ENCODE measurements at places on chromosomes 1 and 21.

DNA sequence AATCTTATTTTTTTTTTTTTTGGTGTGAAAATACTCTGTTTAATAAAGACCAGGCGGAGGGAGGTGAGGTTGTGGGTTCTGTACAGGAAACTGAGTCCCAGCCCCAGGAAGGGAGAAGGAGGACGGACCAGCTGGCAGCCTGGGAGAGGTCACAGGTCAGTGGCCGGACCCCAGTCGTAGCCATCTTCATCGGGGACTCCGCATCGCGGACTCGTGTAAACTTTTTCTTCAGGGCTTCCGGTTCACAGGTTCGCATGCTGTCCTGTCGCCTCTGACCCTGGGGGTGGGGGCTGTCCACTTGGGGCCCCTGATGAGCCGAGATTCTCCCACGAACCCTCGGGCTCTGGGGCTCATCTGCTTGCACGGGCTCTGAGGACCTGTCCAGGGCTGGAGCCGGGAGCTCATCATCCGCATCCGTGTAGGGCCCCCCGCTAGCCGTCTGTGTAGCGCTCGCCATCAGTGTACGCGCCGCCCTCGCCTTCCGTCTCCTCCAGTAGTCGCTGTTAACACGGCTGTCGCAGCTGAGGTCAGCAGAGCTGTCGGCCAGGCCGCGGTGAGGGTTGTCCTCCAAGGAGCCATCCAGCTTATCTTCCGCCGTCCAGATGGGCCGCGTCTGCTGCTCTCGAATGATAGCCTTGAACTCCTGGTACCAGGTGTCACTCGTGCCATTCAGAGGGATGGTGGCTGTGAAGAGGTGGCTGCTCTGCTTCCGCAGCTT lies 975.7 kb upstream of the PRMT6 start:
- no peak for DNase-seq

DNA sequence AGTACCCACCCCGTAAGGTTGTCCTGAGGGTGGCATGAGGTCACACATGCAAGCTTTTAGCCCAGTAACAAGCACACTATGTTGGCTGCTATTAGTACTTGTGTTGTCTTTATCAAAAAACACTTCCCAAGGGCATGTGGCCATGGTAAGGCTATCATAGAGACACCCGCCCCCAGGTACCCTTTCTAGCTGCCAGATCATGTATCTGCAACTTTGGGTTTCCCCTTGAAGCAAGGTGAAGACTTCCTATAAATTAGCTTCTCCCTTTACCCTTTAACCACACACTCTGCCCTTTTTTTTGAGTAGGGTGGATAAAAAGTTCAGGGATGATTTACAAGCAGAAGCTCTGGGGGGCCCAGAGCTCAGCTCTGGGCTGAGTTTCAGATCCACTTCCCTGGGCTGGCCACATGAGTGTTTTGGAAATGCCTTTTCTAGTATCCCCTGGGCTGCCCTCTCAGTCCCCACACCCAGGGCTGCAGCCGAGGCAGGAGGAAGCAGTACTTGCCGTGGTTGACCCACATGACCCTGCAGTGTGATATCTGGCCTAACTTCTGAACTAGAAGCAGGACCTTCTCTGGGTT lies 2.0 kb downstream of the ZDHHC18 start:
- no peak for DNase-seq

DNA sequence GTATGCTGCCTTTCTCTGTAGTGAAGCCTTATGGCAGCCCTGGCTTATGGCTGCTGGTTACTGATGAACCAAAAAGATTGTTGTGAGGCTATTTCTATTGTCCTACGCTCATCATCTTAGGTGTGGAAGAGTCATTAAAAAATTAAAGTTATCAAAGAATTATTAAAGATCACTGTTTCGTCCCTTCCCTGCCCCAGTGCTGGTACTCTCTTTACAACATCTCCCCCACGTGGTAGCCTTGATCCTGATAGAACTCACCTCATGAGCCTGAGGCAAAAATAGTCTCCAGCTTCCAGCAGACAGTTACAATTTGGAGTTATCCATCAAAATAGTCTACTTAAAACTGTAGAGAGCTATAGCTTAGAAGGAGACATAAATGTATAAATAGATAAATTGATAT lies 201.5 kb downstream of the S1PR1 start:
- no peak for DNase-seq

- no peak for DNase-seq
Observed at GRCh38 chr1:86466109-86466844, 2.5 kb upstream of the CLCA1 start.

GRCh38 chr1:182066934-182067333 lies 5.4 kb upstream of the ZNF648 start:
- no peak for DNase-seq

GRCh38 chr1:30868833-30869435 lies 39.6 kb downstream of the SDC3 start:
- no peak for DNase-seq

DNA sequence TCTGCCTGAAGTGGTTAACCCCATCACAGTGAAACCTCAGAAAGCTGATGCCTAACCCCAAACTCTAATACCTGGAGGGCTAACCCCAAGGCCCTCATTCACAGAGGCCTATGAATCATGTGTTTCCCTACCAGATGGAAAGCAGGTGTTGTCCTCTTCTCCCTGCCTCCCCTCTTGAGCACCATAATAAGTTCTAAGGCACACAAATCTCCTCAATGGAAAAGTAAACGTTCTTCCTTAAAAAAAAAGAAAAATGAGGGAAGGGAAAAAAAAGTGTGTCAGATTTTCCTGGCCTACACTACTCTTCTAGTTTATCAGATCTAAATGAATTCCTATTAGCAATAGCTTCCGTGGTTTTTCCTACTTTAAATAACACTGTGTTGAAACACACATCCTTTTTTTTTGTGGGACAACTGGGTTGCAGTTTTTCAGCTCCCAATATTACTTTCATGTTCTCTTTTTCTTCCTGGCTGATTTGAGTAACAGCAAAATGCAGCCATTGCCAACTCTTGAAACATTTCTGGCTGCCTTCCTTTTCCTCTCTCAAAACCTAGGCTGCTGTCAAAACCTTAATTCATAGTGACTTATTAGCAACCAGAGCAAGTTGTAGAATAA lies 43.2 kb downstream of the SLC44A3 start:
- DNase-seq: no peak

DNA sequence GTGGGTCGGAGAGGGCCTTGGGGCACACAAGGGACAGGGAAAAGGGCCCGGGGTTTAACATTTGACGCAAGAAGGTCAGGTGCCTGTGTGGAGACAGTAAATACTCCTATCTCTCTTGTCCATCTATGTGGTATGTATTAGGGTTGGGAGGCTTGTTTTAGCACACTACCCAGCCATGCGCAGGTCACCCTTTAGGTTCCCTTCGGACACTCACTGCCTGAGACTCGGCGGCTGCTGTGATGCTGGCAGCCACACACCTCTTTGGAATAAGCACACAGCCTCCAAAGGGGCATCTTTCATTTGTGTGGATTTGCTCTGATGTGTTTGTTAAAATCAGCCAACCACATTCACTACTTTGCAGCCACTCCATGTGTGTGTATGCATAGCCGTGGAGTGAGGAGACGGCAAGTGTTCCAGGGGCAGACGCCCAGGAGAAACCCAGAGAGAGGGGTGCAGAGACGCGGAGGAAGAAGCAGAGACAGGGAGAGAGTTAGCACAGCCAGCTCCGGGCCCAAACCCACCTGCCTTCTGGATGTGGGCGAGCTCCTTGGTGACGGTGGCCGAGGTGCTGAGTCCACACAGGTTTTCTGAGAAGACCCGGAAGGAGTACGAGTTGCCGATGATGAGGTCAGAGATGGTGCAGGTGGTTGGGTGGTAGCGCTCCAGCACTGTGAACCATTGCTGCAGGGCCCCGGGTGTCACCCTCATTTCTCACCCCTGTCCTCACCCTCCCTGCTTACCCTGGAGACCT lies 5.7 kb downstream of the MYBPH start:
- no peak for DNase-seq

DNA sequence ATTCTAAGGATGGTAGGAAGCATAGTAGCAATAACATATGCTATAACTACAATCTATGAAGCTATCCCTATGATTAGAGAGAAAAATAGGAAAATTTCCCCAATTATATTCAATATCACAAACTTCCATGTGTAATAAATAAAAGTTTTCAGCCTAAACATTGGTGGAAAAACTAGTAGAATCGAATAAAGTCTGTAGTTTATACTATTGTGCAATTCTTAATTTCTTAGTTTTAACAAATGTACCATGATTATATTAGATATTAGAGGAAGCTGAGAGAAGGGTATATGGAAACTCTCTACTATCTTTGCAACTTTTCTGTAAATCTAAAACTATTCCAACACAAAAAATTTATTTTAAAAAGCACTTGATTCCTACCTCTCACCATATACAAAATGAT lies 13.8 kb upstream of the GFI1 start:
- no peak for DNase-seq

DNA sequence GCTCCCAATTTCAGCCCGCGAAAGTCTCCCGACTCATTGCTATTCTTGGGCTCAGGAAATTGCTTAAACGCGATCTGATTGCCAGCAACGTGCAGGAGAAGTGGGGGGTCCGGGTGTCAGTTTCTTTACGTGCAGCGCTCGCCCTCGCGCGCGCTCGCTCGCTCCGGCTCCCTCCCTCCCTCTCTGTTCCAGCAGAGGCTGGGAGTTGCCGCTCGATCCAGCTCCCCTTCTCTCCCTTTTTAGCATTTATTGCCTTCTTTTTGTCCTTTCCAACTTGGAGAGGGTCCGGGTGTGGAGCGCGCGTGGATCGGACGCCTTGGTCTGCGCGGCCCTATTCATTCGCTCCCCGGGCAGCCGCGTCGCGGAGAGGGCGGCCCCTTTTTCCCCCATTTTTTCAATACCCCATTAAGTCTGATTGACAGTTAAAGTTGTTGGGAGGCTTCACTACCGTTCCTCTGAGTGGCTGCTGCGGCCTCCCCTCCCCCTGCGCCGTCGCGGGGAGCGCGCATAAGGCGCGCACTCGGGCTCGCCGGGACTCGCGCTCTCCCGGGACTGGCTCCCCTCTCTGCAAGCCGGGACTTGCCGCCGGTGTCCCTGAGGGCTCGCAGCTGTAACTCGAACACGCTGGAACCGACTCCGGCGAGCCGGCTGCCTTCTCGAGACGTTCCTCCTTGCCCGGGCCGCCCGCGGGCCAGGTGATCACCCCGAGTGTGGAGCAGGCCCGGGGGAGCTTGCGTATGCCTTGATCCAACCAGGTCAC lies at the start of gene DHRS3:
DHRS3 (minus strand) TSS at position 310 of the 760 bp plus-strand sequence. CDS start 862 bp downstream, outside the sequence.
- no peak for DNase-seq

GRCh38 chr1:178011864-178012503 lies 42.1 kb upstream of the SEC16B start:
- no peak for DNase-seq

DNA sequence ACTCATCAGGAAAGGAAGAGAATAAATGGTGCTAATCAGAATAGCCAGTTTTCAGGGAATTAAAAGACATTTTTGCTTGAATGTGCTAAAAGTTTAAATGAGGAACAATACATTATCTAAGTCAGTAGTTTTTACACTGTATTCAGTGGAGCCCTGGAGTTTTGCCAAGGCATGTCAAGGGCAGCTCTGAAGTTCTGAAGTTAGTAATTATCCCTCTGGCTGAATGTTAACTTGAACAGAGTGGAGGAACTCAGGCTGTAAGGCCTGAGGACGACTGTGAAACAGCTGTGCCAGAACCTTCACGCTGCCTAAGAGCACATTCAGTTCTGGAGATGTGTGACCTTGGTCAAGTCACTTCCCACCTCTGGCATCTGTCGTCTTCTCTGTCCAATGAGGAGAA lies 68.1 kb downstream of the EDEM3 start:
- no peak for DNase-seq

DNA sequence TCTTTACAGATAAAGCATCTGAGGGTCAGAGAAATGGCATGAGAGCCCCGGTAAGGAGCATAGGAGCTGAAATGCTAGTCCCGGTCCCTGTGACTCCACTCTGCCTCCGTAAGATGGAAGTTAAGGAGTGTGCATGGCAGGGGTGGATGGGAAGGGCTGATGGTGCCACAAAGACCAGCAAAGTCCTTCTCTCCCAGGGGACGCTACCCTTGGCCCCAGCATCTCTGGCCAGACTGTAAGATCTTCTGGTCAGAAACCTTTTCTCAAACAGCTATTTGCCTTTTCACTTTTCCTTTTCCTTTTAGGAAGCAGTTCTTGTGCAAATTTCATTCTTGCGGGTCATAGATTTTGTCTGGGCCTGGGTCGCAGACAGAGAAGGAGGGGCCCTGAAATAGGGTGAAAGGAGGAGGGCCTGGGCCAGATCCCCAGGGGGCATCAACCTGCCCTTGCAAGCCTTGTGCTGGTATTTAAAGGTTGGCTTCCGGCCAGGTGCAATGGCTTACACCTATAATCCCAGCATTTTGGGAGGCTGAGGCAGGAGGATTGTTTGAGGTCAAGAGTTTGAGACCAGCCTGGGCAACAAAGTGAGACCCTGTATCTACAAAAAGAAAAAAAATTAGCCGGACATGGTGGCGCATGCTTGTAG lies 14.4 kb upstream of the EPS8L3 start:
- DNase-seq: no peak

DNA sequence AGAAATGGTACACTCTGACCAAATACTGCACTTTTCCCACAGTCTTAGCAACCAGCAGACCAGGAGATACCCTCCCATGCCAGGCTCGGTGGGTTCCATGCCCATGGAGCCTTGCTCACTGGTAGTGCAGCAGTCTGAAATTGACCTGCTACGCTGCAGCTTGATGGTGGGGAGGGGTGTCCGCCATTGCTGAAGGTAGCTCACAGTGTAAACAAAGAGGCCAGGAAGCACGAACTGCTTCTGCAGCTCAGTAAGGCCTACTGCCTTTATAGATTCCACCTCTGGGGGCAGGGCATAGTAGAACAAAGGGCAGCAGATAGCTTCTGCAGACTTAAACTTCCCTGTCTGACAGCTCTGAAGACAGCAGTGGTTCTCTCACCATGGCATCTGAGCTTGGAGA lies 12.3 kb upstream of the IFI44L start:
- DNase-seq: no peak

DNA sequence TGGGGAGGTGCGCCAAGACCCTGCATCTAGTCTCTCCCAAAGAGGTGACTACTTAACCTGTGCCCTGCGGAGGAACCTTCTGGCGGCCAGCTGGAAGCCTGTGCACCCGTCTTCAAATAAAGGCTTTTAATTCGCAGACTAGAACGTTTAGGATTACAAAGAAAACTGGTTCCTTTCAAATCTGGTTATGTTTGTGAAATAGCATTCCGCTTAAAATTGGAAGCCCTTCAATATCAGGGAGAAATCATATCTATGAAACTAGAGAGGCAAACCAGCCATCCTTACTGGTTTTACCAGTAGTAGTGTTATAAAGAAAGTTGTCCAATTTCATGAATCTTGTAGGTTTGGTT lies 250.8 kb downstream of the FAM72C start:
- DNase-seq: no peak

- DNase-seq: no peak
Observed at GRCh38 chr21:34590520-34590919, 24.4 kb downstream of the RCAN1 start.

GRCh38 chr1:34790985-34791384 lies 1.8 kb upstream of the GJA4 start:
- DNase-seq: no peak

DNA sequence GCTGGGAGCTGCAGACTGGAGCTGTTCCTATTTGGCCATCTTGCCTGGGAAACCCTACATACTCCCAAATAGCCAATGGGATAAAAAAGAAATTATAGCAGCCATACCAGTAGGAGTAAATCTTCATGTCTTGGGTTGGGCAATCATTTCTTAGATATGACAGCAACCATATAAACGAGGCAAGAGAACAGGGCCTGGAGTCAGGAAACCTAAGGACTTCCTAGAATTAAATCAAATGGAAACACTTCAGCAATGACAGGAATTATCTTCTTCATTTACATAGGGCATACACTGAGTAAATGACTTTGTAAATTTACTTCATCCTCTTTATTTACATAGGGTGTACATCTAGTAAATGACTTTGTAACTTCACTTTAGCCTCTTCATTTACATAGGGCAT lies 286.6 kb upstream of the POGK start:
- DNase-seq: no peak
